ENCODE measurements at places on chromosomes 2 and 18.

- no peak for DNase-seq
Measured at GRCh38 chr2:3557639-3558204, 411 bp downstream of the RNASEH1 start.

- no peak for DNase-seq
Measured at GRCh38 chr2:237629188-237629534, 1.8 kb downstream of the LRRFIP1 start.

DNA sequence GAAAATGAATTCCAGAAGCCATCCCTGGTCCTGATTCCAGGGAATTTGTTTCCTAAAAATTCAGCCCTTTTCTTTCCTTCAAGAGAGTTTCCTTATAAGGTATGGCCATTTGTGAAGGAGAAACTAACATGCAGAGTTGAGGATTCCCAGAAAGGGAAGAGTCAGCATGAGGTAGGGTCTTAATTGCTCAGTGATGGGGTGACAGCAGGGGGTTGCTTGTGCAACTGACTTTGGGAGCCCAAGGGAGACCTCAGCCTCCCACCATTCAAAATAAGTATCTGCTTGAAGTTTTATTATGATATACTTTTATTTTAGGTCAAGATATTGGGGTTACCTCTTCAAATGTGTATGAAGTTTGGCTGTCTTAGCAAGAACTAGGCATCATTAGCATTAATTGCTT lies 74.9 kb upstream of the CELF4 start:
- DNase-seq, result no peak

GRCh38 chr18:44143072-44143471 lies 537.6 kb upstream of the SETBP1 start:
- no peak for DNase-seq

DNA sequence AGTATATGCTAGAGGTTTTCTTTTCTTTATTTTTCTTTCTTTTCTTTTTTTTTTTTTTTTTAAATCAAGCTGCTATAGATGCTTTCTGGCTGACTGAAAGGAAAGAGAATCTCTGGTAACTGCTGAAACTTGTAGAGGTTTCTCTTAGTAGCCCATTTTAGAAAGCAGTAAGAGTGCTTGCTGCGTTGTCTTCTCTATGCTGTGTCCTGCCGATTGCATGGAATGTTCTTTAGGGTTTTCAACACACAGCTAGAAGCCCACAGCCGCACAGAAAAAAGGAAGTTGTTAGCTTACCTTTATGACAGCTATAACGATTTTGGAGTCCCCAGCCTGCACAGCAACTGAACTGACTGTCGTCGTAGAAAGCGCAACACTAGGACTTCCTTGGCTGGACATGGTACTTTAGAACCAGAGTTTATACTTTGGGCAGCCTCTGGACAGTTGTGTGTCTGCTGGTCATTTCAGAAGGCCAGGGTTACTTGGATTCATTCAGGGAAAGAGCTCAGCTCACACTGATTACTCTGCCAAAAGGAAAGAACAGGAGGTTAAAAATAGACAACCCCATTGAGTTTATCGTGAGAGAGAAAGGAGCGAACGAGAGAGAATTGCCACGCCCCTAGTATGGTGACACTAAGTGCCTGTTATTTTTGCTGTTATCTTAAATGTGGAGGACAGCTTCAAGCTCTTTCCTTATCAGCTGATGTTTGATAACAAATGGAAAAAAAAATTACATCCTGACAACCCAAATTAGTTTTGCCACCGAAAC lies at the start of gene CCDC141:
TSS of gene CCDC141 (minus strand) at position 592 of the 766 bp plus-strand sequence. CDS start at position 396, 196 bp downstream.
- DNase-seq, result no peak

DNA sequence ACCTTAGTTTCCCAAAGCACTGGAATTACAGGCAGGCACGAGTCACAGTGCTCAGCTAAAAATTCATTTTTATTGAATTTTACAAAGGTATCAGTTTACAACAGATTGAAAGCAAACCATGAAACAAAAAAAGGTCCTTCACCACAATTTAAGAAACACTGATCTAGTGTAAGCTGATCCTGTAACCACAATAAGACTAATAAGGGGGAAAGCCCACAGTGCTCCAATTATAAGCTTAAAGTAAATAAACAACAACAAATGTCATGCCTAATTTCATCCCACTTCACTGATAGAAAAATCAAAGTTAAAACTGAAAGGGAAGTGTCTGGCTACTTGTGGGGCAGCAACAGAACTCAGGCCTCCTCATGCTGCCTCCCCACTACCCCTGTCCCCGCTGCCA lies 49.2 kb downstream of the ICA1L start:
- no peak for DNase-seq

DNA sequence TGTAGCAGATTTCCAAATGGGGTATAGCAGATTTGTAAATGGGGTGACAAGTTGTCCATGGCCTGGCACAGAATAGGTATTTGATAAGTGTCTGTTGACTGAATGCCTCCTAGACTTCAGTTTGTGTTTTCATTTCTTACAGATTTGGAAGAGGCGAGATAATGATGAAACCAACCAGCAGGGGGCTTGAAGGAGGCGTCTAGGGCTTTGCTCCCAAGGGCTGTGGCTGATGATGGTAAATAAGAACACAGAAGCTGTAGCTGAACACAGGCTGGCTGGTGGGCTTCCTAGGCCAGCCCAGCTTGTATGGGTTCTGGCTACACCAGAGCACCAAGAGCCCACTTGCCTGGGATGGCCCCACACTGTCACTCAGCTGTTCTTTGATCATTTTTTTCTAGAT lies 19.4 kb downstream of the SFTPB start:
- DNase-seq, result no peak

DNA sequence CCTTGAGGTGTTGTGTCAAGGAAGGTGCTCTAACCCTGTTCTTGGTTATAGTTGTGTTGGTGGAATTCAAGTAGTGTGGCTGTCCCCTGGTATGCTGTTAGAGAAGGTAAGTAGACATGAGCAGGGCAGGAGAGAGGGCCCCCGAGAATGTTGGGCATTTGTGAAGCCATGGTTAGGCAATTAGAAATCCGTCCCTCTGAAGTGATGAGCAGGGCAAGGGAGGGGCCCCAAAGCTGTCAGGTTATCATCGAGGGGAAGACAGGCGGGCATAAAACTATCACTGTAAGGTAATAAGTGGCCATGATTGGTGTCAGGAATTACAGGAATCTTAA lies 5.2 kb downstream of the XRCC5 start:
- DNase-seq, result no peak

DNA sequence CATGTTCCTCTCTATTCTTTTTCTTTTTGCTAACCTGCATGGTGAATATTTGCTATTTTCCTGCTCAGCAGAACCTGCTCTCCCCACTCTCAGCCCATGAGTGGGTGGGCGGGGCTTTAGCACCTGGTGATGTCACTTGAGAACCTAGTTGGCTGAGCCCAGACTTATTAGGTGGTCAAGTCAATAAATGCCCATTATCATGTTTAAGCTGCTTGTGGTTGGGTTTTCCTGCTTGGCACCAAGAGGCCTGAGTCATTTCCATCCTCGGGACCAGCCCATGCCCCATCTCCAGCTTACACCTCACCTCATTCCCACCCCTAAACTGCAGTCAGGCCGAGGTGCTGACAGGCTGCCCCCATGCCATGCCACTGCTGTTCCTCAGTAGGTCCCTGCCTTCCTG lies 226.6 kb downstream of the ANKRD30B start:
- no peak for DNase-seq

DNA sequence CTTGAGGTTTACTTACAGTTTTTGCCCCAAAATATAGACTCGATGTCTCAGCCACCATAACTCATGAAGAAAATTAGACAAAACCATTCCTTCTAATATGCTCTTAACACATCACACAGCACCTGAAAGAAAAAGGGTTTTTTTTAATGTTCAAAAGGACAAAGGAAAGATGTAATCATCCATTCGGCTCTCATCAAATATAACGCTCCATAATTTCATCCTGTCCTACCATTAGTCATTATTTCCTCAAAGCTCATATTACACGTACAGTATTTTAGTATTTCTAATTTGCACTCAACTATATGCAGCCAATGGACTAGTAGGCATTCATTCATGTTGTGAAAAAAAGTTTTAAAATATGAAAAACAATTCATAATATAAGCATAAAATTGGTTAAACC lies 24.8 kb downstream of the ESCO1 start:
- no peak for DNase-seq

GRCh38 chr2:11985817-11986566 lies 239.6 kb downstream of the LPIN1 start:
- no peak for DNase-seq

DNA sequence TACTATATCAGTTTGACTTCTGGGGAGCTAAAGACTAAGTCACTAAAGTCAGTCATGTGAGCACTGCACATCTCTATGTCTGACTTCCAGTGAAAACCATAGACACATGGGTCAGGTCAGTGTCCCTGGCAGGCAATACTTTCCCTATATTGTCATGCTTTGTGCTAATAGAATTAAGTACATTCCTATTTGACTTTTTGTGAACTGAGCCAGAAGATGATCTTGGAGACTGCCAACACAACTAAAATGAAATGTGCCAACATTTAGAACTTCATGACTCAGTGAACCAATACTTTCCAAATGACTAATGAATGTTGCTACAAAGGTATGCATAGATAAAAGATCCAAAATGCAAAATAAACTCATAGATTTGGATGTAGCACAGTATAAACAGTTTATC lies 820.8 kb upstream of the FAM98A start:
- DNase-seq, result no peak

DNA sequence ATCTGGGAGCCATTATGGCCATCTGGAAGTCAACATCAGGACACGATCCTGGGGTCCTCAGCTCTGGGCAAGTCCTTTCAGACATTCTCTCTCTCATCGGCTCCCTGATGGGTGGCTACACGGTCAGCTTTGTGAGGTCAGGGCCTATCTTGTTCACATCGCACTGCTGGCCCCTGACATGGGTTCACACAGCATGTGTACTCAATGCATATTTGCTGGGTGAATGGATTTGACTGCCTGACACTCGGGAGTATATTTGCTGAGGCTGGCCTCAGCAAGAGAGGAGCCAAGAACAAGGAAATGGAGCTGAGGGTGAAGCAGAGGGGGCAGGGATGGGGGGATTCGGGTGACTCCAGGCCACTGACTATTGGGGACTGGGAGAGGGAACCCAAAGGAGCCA lies 50.5 kb downstream of the SLC4A5 start:
- no peak for DNase-seq

DNA sequence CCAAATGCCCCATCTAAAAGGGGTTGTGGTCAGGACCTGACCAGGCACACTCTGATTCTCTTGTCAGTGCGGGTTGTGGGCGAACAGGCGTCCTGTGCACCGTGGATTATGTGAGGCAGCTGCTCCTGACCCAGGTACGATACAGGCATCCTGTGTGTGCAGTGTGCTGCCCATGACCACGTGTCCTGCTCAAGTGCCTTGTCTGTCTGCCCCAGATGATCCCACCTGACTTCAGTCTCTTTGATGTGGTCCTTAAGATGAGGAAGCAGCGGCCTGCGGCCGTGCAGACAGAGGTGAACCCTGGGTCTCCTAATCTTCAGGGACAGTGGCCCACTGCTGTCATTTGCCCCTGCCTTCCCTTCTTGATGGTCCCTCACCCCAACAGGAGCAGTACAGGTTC lies 14.6 kb downstream of the PTPN18 start:
- no peak for DNase-seq

- no peak for DNase-seq
Measured at GRCh38 chr2:42725657-42726056, 38.3 kb downstream of the OXER1 start.

- DNase-seq, result no peak
Measured at GRCh38 chr2:199524689-199525574, 67.2 kb upstream of the SATB2 start.

DNA sequence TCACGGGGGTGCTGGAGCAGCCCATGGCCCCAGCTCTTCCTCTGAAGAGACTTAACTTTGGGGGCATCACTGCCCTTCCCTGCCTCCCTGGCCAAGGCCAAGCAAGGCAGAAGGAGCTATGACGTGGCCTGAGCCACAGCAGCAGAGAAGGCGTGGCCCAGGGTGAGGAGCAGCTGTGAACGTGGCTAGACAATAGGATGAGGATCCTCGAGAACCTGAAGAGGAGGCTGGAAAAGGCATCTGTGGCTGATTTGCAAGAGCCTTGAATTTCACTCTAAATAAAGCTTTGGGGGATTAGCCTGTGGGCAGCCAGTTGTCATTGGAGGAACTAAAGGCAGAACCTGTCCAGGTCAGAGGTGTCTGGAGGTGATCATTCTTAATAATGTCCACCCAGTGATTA lies 652.9 kb upstream of the ID2 start:
- no peak for DNase-seq

DNA sequence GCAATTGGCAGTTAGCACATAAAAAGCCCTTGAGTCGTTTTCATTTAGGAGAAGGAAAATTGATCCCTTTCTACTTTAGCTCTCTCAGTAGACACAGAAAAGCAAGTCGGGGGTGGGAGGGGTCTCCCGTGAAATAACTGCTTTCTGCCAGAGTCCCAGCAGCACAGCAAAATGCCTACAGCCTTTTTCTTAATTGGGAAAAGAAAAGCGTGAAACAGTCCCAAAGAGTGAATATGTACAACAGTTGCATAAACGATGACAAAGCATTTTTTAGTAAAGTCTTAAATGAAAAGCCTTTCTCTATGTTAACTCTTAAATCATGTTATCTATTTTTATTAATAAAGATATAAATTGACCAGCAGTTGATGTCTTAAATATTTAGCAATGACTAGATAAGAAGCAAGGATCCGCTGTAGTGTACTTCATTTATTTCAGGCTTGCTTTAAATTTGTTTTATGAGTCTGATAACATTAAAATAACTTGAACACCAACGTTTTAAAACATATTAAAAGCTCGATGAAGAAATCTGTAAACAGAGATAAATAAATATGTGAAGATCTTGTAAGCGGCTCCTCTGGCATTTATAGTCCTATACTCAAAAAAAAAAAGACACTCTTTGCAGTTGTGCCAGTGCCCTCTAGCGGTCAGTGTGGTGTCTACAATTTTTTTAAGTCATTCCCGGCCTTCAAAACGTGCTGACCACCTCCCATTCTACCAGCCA lies 42.3 kb upstream of the ATIC start:
- DNase-seq, result peak; percentile 49

GRCh38 chr2:225662101-225662500 lies 262.6 kb downstream of the NYAP2 start:
- DNase-seq, result no peak

GRCh38 chr2:219002395-219003266 lies 9.4 kb upstream of the CRYBA2 start:
- no peak for DNase-seq

DNA sequence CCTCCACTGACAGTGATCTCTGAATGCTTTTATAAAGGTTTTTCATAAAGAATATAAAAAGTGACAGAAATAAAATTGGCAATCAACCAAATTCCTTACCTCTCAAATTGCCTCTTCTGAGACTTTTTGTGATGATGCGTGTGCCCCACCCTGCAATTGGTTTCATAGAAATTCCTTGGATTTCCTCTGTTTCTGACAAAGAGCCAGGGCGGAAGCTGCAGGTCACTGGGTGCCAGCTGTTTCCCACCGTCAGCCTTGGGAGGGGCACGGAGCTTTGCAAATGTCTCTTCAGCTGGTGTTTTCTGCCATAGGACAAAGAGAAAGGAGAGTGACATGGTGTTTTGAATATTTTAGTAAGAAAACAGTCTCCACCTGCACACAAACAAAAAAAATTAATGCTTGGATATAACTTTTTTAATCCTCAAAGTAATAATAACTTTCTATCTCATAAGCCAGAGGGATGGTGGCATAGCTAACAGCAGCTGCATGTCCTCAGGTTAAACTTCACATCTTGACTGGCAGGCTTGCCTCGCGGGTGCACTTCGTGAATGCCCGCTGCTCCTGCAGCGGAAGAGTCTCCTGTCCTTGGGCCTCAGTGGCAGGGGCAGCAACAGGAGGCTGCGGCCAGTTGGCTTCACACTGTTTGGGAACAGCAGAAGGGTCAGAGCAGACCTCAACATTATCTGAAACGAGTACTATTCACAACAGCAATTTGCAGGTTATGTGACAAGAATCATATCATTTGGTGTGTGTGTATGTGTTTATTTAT lies 24.7 kb downstream of the AGAP1 start:
- DNase-seq, result no peak

GRCh38 chr2:25293958-25294562 lies 47.7 kb downstream of the DNMT3A start:
- no peak for DNase-seq

Data from GM12864 (cell line).